NCI-H460 (cell line): ENCODE measurements at places on chromosomes 2 and 18. TPM values are rescaled to one million over a fixed set of nuclear protein-coding genes. Genes with fewer than 3 reads are reported as not detected.

DNA sequence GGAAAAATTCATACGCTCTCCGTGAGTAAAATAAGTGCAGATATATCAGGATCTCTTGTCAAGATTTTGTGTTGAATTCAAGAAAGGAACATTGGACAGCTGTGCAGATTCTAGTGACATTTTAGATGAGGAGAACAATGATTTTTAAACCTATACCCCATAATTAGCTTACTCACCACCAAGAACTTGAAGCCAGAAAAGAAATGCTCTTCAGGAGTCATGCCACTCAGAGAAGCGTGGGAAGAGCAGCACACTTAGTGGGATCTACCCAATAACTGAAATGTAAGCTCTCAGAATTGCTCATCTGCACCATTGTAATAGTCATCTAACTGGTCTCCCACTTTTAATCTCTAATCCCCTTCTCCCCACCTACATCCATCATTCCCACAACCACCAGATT is 9.2 kb upstream of the ERMN start:
- no peak for DNase-seq

- DNase-seq = no peak
These were observed 307.1 kb downstream of the STK39 start for GRCh38 chr2:167940346-167940725.

DNA sequence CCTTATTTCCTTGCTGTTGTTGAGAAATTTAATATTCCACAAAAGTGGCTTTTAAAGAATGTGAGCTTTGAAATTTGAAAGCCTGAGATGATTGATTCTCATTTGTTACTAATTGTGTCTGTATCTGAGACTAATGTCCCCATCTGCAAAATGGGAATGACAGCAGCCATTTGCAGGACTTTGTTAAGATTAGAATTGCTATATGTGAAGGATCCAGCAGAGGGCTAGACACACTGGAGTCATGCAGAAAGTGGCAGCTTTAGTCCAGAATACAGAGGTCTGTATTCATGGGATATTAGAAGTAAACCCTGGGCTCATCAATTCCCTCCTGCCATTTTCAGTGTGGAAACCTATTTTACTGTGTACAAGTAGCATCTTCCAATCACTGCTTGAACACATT is 296.5 kb upstream of the GYPC start:
- peak; percentile 6 for DNase-seq

- no peak for DNase-seq
These were observed 72.5 kb downstream of the ACOXL start for GRCh38 chr2:110804915-110805314.

- no peak for DNase-seq
These were observed 220.6 kb downstream of the SLC4A10 start for GRCh38 chr2:161844822-161845221.

- DNase-seq = no peak
These were observed 753.6 kb downstream of the DCC start for GRCh38 chr18:53093636-53094035.

- DNase-seq = peak; percentile 99
These were observed 256.2 kb downstream of the TSN start for GRCh38 chr2:122011493-122012270.

The TGOLN2 gene
- 76.7 and 79.1 TPM in 2 replicates for total RNA-seq

The MIB1 gene
- total RNA-seq = 37.7 and 42.0 TPM in 2 replicates

The ZNF892 gene
- 1.3 and 2.0 TPM in 2 replicates for total RNA-seq

The GPR17 gene
- not detected in 2 replicates for total RNA-seq
